ENCODE measurements at places on chromosomes 1 and 21.

DNA sequence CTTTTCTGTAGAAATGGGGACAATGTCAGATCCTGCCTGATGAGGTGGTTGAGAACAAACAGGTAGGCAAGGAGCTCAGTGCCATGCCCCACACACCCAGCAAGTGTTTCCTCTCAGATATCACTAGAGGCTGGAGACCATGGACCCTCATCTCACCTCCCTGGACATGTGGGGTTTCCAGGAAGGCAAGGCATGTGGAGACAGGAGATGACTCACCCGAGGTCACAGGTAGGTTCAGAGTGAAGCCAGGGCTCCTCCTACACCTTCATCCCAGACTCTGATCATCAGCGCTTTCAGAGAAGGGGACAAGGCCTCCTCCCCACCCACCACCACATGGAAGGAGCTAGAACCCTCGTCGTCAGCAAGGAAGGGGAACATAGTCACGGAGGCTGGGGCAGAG is 69.2 kb downstream of the MATN1 start:
- no peak for DNase-seq

GRCh38 chr1:16111771-16112595 is 38.5 kb upstream of the FAM131C start:
- DNase-seq: no peak

DNA sequence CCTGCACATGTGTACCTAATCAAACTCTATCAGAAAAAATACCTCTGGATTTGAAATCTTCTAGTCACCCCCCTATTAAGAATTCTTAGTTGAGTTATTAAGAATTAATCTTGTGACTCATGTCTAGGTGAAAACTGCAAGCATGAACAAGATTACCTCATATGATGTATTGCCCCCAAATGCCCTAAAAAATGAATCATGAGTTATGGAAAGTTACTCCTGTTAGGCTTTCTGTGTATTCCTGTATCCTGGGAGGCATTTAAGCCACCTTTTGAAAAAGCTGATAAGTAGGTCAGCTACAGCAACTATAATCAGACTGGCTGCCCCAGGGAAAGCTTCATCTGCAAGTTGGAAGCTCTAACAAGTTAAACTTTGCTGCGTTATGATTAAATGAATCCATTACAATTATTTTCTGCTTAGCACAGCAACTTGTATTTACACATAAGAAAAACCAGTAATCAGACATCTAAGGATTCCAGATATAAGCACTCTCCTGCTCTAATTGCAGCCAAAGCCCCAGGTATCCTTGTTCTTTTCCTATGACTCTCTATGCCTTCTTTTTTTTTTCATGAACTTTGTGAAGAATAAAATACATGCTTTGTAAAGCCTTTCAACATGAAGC is 147.7 kb downstream of the NTPCR start:
- no peak for DNase-seq

GRCh38 chr1:31299365-31299764 is 2.5 kb downstream of the ZCCHC17 start:
- no peak for DNase-seq

GRCh38 chr1:204495078-204495753 is 611 bp upstream of the PIK3C2B start:
- no peak for DNase-seq

DNA sequence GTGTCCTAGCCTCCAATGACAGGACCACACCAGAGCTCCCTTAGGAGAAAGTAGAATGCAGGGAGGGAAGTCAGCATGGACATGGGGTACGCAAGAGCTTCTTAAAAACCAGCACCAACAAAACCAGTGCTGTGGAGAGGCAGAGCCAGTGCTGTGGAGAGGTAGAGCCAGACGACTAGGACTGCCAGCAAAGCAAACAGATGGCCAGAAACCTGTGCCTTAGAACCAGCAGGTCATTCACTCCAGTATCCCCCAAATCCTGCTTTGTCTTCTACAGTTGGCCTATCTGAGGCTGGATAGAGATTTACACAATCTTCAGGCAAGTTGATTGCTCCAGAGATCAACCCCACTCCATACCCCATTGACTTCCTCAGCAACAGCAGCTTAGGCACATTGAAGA is 459.9 kb upstream of the CAMK1G start:
- DNase-seq: no peak

DNA sequence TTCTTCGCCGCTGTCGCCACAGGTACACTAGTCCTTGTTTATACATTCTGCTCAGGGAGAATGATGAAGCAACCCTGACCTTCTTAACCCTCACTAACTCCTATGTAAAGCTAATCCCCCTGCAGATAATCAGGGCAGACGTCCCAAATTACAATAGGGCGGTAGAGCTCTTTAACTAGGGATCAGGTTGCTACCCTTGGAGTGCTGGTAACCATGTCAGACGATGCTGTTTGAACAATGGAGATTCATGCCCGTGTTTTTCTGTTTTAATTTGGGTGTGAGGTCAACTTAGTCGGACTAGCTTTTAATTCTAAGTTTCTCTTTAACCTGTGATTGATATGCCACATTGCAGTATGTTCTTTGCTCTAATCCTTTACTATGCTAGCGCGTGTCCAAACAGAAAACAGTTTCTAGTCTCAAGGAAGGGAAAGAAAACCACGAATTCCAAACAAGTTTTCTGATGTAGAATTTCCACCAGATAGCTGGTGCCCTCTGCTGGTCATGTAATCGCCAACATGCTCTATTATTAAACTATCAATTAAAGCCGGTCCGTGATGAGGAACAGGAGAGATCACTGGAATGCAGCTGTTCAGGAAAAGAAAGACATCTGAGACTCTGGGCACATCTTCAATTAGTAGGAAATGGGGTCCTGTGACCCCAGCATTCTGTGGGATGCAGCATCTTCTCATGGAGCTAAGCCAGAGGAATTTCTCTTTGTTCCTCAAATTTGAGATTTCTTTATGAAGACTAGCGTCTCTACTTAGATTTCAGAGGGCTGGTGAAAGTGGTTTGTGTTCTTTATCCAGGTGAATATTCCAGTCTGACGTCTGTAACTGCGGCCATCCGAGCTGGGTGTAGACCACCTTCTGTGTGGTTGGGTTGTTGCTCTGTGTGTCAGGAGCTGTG is 18.3 kb upstream of the VAMP3 start:
- peak; percentile 65 for DNase-seq

- DNase-seq: no peak
Measured at GRCh38 chr1:59071289-59071688, 225.6 kb upstream of the FGGY start.

GRCh38 chr1:170215072-170215885 is 69.5 kb downstream of the NTMT2 start:
- no peak for DNase-seq

DNA sequence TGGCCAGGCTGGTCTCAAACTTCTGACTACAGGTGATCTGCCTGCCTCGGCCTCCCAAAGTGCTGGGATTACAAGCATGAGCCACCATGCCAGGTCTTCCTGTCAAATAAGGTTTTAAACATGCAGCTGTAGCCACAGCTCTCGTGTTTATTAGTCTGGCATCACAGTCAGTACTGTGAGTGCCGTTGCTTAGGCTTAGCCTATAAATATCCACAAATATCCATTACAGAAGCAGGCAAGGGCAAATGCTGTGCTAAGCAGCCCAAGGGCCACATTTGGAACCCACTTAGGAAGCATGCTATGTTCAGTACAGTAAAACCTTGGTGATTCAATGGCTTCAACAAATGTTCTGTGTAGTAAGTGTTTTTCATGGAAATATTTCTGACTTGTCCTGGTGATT is 75.9 kb downstream of the KIF1B start:
- no peak for DNase-seq

DNA sequence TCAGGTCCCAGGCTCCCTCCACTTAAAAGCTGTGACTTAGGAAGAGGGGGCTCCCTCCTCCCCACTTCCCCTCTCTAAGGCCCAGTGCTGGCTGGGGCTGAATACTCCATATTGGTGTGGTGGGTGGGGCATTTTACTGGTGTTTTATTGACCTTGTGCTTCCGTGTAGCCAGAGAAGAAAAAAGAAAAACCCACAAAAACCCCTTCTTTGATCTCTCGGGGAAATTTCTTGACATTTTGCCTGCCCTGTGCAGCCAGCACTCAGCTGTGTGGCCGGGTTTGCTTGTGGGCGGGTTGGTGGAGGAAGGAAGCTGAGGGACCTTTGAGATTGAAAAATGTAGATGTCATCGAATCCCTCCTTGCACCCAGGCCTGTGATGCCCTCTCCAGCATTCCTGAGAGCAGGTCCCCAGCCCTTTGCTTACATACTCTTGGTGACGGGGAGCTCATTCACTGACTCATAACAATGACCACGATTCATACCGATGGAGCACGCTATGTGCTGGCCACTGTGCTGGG is 24.8 kb downstream of the TNFRSF8 start:
- no peak for DNase-seq

DNA sequence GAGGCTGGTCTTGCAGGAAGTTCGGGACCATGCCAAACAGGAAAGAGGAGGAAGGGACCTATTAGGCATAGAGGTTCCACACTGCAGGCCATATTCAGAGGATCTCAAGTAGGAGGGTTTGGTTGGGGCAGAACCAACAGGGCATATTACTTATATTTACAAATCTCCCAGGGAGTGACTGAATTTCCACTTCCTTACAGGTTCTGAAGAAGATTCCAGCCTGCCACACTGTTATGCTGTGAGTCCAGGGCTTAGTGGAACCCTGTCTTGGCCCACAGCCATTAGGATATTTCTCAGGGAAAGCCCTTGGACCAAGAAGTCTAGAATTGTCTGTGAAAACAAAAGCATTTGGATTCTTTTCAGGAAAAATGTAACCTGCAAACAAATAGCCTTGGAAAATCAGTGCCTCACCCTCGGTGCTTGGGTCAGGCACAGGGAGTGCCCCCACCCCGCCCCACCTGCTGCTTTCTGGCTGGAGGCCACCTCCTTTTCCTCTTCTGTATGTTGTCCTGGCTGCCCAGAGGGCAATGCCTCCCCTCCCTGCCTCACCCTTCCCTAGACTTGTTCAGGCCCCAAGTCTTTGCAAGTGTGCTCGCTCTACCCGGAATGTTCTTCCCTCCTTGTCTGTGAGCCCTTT is 41.0 kb upstream of the JUN start:
- DNase-seq: no peak

DNA sequence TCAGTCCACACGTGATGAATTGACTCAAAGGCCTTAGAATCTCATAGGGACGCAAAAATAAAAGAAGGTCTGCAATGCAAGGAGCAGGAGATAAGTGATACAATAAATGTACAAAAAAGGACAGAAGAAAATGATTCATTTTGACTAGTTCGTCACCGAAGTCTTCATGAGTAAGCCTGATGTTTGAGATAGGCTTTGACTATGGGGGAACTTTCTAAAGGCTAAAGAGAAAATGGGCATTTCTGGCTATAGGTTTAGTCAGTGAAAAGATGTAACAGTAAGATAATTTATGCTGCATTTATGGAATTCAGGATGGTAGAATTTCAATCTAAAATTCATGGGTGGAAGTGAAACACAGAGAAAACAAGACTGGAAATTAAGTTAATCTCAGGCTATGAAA is 163.0 kb downstream of the ADGRL4 start:
- DNase-seq: no peak

- no peak for DNase-seq
Measured at GRCh38 chr1:199959033-199959774, 68.3 kb upstream of the NR5A2 start.

DNA sequence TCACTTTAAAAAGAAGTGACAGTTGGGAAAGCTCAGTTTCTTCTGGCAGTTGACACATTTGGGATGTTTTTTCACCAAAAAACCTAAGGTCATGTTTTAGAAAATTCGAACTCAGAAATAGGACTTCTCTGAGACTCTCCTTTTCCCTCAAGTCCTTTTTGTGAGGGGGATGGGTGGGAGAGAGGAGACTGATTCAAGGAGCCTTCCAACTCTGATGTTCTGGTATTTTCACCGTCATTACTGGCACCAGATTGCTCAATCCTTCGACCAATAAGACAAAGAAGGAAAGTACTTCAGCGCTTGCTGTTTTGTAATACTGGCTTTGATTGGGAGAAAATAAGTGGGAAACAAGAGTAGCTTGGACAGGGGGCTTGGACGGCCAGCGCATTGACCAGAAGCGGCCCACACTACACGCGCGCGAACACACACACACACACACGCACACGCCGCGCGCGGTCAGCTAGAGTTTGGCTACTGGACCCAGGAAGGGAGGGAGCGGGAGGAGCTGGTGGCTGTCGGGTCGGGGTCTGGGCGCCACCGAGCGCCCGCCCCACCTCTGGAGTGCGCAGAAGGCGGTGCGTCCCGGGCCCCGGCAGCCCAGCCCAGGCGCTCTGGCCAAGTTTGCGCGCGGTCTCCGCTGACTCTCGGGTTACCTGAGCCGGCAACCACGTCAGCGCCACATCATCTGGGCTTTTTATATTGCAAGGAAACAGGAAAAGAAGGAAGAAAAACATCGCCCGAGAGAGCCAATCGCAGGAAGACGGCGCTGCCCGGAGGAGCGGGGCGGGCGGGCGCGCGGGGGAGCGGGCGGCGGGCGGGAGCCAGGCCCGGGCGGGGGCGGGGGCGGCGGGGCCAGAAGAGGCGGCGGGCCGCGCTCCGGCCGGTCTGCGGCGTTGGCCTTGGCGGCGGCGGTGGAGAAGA is at the start of gene KCNK1:
Gene KCNK1, plus strand, starts transcription at position 855 of the 921 bp plus-strand sequence. Its CDS starts 66 bp downstream, at position 921.
- peak; percentile 71 for DNase-seq

DNA sequence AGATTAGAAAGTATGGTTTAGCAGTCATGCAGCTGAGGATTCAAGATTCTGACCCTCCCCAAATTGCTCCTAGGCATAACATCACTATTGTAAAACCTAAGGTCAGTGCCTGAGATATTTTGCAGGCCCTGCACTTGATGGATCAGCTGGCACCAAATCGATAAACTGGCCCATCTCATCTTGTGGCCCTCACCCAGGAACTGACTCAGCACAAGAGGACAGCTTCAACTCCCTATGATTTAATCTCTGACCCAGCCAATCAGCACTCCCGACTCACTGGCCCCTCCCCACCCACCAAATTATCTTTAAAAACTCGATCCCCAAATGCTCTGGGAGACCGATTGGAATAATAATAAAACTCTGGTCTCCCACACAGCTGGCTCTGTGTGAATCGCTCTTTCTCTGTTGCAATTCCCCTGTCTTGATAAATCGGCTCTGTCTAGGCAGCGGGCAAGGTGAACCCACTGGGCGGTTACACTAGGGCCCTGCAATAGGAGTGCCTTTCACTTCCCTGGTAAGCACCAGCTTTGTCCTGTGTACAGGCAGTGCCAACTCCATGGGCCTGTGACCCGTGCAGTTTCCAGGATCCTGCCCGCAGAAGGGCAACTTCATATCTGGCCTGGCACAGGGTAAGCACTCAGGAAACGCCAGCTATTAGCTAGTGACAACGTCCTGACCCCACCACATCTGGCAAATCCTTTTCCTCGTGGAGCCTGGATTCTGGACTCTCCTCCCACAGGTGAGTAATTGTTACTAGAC is 28.7 kb upstream of the SLC2A5 start:
- no peak for DNase-seq

GRCh38 chr1:228006034-228006785 is 588 bp upstream of the WNT3A start:
- DNase-seq: peak; percentile 50

DNA sequence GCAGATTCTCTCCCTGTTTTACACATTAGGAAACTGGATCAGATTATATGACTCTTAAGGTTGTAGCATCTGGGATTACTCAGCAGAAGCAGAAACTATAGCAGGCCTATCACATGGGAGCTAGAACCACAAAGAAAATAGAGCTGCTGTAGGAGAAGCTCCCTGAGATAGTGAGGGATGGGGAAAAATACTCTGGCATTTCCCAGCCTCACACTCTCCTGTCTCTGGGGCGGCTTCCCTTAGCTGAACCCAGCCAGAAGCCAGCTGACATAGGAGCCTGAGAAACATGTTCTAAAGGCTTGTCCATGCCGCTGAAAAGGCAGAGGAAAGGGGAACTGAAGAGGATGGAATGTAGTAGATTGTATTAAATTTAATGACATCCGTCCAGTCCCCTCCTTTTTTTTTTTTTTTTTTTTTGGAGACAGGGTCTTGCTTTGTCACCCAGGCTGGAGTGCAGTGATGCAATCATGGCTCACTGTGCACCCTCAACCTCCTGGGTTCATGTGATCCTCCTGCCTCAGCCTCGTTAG is 76.8 kb upstream of the DNAJC6 start:
- DNase-seq: no peak
